ENCODE measurements at places on chromosomes 12 and 14.

DNA sequence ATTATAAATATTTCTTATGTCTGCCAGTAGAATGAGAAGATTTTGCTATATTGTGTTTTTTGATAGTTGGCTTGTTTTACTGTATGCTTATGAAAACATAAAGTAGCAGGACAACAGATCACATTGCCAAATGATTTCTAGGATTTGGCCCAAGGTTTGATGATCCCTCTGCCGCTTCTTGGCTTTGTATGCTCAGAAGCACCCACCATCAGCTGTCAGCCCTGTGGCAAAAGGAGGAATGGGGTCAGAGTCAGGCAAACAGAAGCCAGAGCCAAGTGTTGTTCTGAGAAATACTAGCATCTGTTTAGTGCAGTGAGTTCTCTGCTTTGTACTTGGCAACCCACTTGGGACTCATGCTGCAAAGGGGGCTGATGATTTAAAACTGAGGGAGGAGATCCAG is 152.2 kb downstream of the PDE3A start:
- DNase-seq: no peak

DNA sequence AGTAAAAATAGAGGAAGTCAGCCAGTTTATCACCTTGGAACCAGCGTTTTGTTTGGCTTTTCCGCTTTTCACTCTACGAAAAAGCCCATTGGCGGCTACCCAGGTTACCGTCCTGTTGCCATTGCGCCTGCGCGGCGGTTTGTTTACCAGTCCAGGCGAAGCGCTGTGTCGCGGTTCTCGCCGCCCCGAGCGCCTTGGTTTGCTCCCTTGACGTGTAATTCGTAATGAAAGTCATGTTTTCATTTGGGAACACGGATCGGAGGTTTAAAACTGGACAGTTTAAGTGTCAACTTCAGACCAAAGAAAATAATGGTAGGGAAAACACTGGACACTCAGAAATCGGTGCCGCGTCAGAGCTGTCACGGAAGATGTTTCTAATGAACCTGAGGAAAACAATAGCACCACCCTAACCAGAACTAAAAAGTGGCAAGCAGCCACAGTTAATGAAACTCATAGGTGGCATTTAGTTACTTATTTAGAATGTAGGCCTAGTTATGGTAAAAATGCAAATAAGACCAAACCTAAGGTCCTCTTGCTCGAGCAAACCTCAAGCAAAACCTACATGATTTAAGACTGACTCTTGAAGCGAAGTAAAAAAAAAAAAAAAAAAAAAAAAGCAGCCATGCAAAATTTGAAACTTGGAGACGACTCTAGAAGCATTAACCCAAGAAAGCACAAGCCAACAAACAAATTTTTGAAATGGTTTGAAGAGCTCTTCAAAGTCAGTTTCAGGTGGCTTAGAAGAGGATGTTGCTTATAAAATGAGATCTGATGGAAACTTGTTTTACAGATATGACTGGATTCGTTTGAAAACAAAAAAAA is 790 bp upstream of the GPR19 start:
- DNase-seq: peak; percentile 94

- DNase-seq: no peak
Observed at GRCh38 chr12:33423706-33424105, 15.9 kb downstream of the SYT10 start.

DNA sequence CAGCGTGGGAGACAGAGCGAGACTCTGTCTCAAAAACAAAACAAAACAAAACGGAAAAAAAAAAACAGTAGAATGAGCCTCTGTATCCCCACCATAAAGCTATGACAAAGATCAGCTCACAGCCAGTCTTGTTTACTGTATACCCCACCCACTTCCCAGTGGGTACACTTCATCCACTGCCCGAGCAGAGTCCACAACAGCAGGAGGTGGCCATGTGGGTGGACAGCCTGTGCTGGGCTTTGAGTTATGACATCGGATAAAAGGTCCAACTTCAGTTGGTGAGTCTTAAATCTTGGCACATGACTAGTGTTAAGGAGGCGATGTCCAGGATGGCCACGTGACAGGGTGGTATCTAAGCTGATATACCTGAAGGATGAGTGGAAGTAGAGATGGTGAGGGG is 34.8 kb upstream of the MAPKAPK5 start:
- DNase-seq: no peak

- DNase-seq: no peak
Observed at GRCh38 chr12:45849289-45849688, 119.8 kb downstream of the ARID2 start.

- no peak for DNase-seq
Observed at GRCh38 chr12:49909826-49910225, 6.1 kb upstream of the FAIM2 start.

- no peak for DNase-seq
Observed at GRCh38 chr12:111937429-111937828, 75.5 kb downstream of the TMEM116 start.

DNA sequence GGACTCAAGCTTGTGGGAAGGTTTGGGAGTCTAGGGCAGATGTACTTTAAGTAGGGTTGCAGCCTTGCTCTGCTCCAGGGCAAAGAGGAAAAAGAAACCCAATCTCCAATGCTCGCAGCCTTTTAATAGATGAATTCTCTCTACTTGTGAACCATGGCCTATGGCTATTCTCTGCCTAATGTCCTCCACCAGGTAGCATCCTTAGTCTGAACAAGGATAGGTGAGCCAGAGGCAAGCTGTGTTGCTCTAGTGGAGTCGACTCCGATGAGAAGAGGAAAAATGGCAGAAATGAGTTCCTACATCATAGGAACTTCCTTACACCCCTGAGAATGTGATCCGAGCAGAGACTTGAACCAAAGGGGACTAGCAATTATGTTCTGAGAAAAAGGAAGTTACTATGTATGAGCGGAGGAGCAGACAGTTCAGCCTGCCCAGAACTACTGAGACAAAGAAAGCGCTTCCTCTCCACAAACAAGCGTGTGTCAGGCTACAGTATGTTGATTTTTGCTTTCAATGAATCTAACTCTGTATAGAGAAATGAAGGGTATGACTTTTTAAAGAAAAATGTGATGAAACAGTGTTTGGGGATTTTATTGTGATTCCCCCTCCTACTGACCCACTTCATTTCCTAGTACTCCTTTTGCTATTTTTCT is 153.6 kb upstream of the ARID2 start:
- DNase-seq: no peak

DNA sequence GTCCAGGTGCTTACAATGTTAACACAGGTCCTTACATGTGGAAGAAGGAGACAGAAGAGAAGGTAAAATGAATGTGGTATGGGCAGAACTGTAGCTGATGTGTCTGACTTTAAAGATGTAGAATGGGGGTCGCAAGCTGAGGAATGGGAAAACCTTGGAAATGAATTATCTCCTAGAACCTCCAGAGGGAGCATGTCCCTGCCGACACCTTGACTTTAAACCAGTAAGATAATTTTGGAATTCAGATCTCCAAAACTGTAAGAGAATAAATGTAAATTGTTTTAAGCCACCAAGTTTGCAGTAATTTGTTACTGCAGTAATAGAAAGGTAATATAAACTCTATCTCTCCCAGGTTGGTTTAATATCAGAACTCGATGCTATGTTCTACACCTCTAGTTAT is 80.1 kb upstream of the ALG10 start:
- no peak for DNase-seq

GRCh38 chr12:111556676-111557075 is 42.4 kb downstream of the ATXN2 start:
- no peak for DNase-seq

GRCh38 chr12:3313675-3314663 is 177.0 kb upstream of the PRMT8 start:
- DNase-seq: no peak

DNA sequence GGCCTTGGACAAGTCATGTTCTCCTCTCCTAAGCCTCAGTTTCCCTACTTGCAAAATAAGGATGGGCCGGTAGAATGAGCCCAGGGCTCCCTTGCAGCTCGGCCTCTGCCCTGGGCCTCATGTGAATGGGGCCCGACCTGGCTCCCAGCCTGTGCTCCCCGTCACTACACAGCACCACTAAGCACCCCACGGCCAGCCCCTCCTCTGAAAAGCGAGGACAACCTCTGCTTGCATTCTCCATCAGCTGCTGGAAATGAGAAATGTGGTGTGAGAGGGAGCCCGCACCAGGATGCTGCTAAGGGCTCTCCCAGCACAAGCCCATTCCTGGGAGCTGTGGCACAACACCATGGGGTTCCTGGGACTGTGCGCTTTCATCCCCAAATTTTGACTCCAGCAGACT is 10.2 kb downstream of the SLC25A47 start:
- DNase-seq: no peak

DNA sequence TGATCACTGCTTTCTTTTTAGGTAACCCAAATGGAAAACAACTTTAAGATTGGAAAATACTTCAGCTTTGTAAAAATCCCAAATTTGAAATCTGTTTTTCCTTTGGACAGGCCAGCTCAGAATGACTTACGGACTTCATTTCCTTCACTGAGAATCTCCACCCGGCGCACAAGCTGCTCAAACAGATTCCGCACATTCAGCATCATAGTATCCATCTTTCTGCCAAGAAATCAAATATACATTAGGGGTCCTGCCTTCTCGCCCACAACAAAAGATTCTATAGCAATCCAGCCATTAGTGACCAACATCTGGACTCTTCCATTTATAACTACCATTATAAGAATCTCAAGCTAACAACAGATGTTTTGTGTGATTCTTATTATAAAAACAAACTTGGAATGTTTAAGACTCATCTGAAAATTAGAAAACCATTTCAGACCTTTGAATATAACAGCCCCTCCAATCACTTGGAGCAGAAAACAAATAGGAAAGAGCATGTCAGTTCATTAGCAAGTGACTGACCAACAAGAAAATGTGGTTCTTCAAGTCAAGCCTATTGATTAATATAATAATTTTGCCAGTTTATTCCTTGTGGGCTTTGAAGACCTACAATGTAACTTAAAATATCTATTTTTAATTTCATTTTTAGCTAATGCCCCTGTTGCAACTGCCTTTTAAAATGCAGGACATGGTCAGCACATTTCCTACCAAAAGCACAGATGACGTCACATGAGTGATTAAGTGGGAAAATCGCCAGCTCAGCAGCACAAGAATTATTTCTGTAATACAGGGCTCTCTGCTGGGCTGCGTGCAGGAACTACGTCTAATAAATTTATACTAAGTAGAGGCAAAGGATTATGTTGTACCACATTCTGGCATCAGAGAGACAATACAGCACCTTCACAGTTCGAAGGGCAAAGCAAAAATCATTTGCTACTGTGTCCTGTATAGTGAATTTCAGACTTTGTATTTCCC is 8.5 kb downstream of the RACGAP1 start:
- no peak for DNase-seq

- DNase-seq: no peak
Observed at GRCh38 chr12:1890119-1890703, 28.2 kb downstream of the CACNA2D4 start.

DNA sequence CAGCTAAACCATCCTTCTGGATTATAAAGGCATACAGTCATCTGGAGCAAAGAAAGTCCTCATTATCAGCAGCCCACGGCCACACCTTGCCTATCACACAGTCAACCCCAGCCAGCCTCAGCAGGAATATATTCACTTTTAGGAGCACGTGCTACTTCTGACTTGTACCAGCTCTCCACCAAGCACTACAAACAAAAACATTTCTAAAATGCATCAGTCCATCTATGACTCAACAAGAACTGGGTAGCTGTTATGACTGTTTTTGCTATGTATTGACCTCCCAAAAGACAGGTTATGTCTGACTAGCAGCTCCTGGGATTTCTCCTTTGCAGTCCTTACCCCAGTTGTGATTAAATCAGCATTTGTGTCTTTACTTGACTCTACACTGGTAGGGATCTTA is 31.2 kb downstream of the NUAK1 start:
- no peak for DNase-seq

DNA sequence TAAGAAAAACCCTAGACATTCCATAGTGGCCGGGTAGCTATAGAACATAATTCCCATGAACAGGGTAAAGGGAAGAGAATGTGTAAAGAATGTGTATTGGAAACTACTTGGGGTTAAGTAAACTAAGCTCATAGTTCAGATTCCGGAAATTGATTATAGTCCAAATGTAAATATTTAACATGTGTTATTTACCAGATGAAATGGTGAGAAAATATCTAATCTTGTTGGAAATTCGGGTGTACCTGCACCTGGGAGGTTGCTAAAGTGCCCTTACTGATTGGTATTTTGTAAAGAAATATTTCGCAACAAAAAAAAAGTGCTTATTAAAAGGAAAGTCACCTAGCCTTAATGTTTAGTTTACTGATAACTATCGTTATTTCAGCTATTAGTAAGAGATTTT is 14.4 kb downstream of the RASSF9 start:
- no peak for DNase-seq

- no peak for DNase-seq
Observed at GRCh38 chr14:76256545-76256944, 104.8 kb downstream of the GPATCH2L start.

Data from stimulated activated naive CD4-positive, alpha-beta T cell (primary cell).